ENCODE measurements at places on chromosomes 2 and 18.

DNA sequence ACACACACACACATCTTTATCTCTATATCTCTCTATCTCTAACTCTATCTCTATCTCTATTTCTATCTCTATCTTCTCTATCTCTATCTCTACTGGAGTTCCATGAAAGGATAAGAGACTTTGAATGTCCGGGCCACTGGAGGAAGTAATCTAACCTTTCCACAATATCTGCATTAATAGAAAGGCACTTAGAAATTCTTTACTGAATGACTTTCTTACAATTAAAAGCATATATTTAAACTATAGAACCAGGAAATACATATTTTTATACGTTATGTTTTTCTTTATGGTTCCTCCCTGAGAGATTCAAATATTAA, 234.9 kb downstream of the TRIB2 start:
- DNase-seq: no peak

DNA sequence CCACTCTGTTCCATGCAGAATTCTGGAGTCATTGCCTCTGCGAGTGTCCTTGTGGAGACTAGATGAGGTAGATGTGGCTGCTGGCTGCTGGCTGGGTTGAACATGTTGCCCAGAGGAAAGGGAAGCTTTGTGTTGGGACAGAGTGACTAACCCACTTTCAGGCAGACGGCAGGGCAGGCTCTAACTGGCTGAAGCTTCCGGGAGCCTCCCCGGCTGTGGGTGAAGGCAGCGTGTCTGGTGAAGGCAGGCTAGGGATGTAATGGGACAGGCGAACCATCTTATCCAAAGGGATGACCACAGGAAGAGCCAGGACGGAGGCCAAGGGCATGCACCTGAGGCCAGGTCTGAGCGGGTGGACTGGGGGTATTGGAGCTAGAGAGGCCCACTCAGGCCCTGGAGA, 16.0 kb downstream of the ASPRV1 start:
- no peak for DNase-seq

DNA sequence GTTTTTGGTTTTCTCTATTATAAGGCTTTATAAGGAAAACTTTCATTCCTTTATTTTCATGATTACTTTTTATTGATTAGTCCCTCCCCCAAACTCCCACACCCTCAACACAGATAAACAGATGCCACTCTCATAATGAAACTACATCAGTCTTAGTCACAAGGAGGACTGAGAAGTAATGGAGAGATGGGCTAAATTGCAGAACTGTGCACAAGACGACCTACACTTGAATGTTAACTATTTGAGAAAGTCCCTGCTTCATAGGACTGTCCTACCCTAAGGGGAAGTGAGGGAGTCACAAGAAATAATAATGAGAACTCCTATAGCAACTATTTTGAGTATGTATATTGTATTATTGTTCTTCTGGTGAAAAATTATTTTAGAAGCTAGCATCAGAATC, 360.8 kb downstream of the RBM43 start:
- DNase-seq: no peak

- DNase-seq: no peak
These were observed 249.8 kb upstream of the ATP5MC3 start for GRCh38 chr2:175431101-175431946.

GRCh38 chr18:9691235-9691634, 16.9 kb upstream of the RAB31 start:
- no peak for DNase-seq

DNA sequence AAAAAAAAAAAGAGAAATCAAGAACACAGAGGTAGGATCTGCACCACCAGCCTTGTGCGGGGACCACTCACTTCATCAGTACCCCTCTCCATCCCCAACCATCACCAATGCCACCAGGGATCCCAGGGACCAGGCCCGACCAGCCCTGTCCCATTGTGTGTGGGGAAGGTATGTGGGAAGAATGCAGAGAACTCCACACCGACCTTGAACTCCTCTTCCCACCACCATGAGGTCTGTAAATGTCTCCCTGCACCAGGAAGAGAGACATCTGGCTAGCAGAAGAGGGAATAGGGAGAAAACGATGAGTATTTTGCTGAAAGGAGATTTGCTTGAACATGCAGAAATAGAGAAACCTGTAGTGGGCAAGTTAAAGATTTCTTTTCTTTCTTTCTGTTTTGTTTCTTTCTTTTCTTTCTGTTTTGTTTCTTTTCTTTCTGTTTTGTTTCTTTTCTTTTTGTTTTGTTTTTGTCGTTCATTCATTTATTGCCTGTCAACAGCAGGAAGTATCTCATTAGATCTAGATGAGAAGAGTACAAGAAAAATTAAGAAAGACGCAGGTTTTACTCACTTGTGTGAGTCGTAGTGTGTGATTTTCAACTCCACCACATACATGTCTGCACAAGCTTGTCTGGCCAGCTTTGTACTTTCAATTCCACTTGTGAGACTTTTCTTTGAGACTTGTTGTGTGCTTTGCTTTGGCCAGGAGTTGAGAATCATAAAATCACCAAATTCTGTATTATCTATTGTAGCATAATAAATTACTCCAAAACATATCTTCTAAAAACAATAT, 179.8 kb upstream of the HAAO start:
- DNase-seq: no peak

GRCh38 chr18:54975598-54975997, 16.3 kb upstream of the CCDC68 start:
- DNase-seq: no peak

DNA sequence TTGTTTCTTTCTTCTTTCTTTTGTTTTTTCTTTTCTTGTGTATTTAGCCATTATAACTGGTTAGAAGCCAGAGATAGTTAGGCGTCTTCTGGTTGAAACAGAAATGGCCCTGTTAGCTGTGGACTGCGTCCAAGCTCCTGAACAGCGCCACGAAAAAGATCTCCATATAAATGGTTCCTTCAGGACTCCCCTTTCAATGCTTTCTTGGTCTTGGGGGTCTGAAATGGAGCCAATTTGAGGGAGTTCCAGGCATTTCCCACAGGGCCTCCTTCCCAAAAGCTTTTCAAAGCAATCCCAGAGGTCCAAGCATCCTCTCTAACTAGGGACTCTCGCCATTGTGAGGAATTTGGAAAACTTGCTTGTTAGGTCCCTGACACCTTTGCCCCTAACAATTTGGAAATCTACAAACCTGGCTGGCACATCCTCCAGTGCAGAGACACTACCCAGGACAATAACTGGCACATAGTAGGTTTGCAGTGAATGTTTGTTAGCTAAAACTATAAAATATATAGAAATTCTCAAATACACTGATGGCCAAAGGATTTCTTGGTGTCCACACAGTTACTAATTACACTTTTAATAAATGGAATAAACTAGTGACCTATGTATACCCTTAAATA, 80.1 kb downstream of the MYCN start:
- no peak for DNase-seq

DNA sequence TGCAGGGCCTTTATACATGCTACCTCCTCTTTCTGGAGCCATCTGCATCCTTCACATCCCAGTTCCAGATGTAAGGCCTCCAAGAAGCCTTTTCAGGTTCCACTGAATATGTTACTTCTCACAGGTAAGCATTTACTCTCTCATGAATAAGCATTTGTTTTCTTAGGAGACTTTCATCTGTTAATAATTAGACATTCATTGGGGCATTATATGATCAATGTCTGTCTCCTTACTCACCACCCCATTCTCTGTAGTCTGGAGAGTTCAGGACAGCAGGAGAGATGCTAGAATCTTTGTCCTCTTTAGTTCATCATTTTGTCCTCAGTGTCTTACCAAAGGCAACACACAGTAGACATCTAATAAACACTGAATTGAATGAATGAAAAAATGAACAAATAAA, 185.7 kb downstream of the NCKAP5 start:
- DNase-seq: no peak

- no peak for DNase-seq
These were observed 110.4 kb upstream of the RAB27B start for GRCh38 chr18:54717673-54718407.

- DNase-seq: no peak
These were observed 138.9 kb upstream of the APCDD1 start for GRCh38 chr18:10315522-10315921.

- DNase-seq: no peak
These were observed 670.7 kb downstream of the ERBB4 start for GRCh38 chr2:211867845-211868451.

DNA sequence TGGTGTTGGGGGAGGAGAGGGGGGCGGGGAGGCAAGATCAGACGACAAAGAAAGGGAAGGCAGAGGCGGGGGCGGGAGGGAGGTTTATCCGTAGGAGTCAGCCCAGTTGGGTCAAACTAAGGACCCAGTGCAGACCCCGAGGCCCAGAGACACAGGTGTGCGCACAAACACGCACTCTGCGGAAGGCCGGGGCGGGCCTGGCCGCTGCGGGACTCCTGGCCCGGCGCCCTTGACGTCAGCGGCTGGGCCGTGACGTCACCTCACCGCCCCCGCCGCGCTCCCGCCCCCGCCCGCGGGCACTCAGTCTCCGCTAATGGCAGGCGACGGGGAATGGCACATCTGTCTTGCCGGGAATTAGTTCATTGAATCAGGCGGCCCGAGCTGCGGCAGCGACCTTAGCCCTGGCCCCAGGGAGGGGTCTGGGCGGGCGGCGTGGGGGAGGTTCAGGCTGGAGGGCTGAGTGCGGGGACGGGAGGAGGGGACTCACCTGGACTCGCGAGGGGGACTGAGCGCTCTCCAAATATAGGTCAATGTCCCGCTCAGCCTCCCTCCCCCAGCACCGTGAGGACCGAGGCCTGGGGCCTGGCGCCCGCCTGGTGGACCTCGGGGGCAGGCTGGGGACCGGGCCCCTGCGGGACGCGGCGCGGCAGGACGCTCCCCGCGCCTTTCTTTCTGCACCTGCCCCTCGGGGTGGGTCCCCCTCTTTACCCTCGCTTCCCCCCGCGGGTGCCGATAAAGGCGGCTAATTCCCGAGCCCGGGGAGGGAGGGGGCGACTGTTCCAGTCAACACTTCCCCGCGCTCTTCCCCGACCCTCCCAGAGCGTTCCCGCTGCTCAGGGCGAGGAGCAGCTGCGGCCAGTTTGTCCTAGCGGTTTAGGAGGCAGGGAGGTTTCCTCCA, 15.5 kb upstream of the ECEL1 start:
- peak; percentile 59 for DNase-seq

GRCh38 chr2:101788995-101789970, 91.8 kb downstream of the MAP4K4 start:
- no peak for DNase-seq

- DNase-seq: no peak
These were observed 188.5 kb downstream of the MBD2 start for GRCh38 chr18:54035927-54036326.

- DNase-seq: no peak
These were observed 36.7 kb upstream of the SPTBN1 start for GRCh38 chr2:54419388-54419787.

GRCh38 chr2:229612384-229612971, 101.9 kb downstream of the DNER start:
- no peak for DNase-seq

DNA sequence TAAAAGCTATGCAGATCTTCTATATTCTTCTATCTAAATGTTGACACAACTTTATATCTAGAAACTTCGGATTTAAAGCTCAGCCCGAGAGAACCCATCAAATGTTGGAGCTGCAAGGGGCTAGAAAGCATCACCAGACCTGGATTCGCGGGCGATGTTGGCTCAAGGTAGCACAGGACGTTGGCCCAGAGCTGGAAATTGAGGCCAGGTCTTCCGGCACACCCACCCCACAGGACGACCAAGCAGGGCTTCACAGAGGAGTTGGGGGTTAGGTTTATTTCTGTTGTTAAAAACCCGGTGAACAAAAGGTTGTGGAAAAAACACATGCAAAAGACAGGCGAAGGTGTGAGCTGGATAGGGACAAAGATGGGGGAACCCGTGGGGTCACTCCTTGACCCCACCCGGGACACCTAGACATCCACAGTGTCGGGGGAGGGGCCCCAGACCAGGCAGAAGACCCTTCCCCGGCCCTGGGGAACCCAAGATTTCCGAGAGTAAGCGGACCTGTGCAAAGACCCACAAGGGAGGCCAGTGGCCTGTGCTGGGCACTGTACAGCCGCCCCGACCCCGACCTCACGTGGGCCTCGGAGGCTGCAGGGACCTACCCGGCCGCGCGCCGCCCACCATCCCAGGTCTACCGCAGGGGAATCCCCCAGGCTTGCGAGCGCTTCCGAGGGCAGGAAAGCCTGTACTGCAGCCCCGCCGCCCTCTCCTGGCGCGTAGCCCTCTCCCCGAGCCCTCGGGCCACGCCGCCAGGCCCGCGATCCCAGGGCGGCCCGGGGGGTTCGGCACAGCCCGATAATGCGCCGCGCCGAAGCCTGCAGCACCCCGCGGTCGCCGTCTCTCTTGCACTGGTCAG, 1.8 kb upstream of the AGBL5 start:
- peak; percentile 62 for DNase-seq

DNA sequence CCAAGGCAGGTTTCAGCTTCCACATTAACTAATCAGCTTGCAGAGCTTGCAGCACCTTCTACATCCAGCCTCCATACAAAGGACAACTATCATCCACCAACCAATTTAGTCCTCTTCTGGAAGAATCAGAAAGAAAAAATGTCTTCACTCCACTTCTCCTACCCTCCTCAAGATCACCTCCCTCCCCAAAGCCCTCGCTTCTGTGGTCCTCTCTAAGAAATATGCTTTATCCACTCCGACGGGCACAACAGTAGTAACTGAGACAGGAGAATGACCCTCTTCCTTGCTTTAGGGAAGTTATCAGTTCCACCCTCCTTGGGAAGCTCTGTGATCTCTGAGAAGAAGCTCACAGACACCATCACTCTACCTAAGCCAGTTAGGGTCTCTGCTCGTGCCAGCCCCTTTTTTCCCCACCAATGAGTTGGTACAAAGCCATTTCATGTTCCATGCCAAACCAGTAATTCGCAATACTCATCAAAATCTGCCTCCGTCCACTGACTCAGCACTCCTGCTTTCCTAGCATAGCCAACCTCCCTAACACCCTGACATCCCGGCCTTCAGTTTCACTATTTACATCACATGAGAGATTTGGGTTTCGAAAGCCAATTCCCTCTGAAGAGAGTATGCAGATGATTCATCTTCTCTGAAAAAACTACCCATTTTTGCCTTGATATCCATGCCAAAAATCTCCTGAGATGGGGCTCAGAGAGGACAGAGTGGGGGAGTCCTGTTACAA, 114.1 kb upstream of the PKDCC start:
- DNase-seq: no peak

- no peak for DNase-seq
These were observed 209.5 kb downstream of the LPIN1 start for GRCh38 chr2:11955884-11956291.

- no peak for DNase-seq
These were observed 22.8 kb upstream of the DAW1 start for GRCh38 chr2:227848586-227848985.

GRCh38 chr2:234448506-234449184, 48.2 kb downstream of the ARL4C start:
- no peak for DNase-seq

DNA sequence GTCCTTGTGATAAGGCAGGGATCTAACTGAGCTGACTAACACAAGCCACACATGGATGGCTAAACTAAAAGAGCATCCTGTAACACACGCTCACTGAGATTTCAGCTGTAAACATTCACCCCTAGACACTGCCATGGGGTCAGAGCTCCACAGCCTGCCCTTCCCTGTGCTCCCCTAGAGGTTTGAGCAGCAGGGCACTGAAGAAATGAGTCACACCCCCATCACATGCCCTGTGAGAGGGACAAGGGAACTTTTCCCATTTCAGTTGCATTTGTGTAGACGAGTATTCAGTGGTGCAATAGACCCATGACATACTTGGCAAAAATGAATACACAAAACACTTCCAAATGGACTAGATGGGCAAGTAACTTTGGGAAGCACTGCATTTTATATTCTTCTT, 402.4 kb upstream of the LRRTM1 start:
- no peak for DNase-seq
